Activated CD4-positive, alpha-beta T cell treated with anti-CD3 and anti-CD28 coated beads, Interleukin-2, amount 10 ng/mL, durations not matched to agents 7 days and 5 days (primary cell): ENCODE measurements at places on chromosomes 11 and 22. TPM values are rescaled to one million over a fixed set of nuclear protein-coding genes. Genes with fewer than 3 reads are reported as not detected.

The DEFB131B gene
- total RNA-seq = not detected

The DBX1 gene
- not detected for total RNA-seq

The TECTA gene
- total RNA-seq = 0.25 TPM

GRCh38 chr11:11347592-11347991 lies 5.5 kb downstream of the CSNK2A3 start:
- DNase-seq = no peak
- no peaks in the 10 kb centered on the region for H3K4me1 ChIP-seq
- no peaks in the 10 kb centered on the region for H3K27me3 ChIP-seq
- no peak overlapping the region for H3K4me3 ChIP-seq

GRCh38 chr11:94932503-94932902 lies 40.9 kb downstream of the CWC15 start:
- no peak for DNase-seq
- no peak overlapping the region for H3K4me3 ChIP-seq
- H3K27ac ChIP-seq = no peak overlapping the region
- peaks cover 37% of the 10 kb centered on the region for H3K4me1 ChIP-seq
- H3K27me3 ChIP-seq = no peaks in the 10 kb centered on the region

GRCh38 chr11:29713831-29714320 lies 303.0 kb downstream of the KCNA4 start:
- no peaks in the 10 kb centered on the region for H3K4me1 ChIP-seq
- no peak for DNase-seq
- no peak overlapping the region for H3K4me3 ChIP-seq
- no peaks in the 10 kb centered on the region for H3K36me3 ChIP-seq

- H3K27ac ChIP-seq = no peak overlapping the region
- no peaks in the 10 kb centered on the region for H3K27me3 ChIP-seq
- no peaks in the 10 kb centered on the region for H3K4me1 ChIP-seq
These were observed 444.9 kb downstream of the TBC1D22A start for GRCh38 chr22:47207387-47207786.
